GM06990 (cell line): ENCODE measurements at places on chromosomes 7 and 10.

- no peak for DNase-seq
Observed at GRCh38 chr10:21501091-21501490, 24.4 kb downstream of the SKIDA1 start.

DNA sequence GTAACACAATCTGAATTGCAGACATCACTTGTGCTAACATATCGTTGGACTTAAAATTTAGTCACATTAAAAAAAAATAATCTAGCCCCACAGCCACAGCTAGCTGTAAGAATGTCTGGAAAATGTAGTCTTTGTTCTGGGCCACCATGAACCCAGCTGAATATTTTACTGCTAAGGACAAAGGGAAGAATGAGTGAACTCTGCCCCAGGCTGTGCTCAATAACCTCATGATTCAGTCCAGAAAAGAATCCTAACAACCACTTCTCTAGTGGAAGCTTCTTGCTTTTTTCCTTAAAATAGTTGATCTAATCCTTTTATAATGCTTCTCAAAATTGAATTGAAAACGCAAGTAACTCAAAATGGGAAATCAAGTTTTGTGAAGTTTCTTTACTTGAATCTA is 25.6 kb upstream of the SOSTDC1 start:
- DNase-seq: no peak

DNA sequence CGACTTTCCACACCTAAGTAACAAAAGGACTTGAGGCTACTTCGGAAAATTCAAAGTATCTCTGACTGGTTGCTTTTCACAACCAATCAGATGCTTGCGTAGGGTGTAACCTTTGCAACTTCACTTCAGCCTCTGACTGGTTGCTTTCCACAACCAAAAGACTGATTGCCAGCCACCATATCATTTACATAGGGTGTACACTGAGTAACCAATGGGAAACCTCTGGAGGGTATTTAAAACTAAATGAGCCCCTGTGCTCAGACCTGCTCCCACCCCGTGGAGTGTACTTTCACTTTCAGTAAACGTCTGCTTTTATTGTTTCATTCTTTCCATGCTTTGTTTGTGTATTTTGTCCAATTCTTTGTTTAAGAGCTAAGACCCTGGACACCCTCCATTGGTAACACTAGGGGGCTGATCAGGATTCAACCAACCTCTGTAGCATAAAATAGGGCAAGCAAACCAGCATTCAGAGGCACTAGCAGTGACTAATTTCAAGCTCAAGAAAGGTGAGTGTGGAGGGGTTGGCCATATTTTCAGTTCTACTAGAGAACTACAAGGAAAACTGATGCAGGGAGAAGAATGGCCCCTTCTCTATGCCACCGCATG is 390.8 kb downstream of the POM121L12 start:
- DNase-seq: no peak

GRCh38 chr10:129029851-129030602 is 437.0 kb upstream of the MGMT start:
- no peak for DNase-seq

GRCh38 chr10:132942101-132943057 is at the start of gene CFAP46:
TSS of gene CFAP46 (minus strand) at chr10:132942570. CDS start at chr10:132942484, 86 bp downstream.
- DNase-seq: peak; percentile 57

GRCh38 chr10:76974017-76974691 is 663.5 kb downstream of the KCNMA1 start:
- DNase-seq: no peak

DNA sequence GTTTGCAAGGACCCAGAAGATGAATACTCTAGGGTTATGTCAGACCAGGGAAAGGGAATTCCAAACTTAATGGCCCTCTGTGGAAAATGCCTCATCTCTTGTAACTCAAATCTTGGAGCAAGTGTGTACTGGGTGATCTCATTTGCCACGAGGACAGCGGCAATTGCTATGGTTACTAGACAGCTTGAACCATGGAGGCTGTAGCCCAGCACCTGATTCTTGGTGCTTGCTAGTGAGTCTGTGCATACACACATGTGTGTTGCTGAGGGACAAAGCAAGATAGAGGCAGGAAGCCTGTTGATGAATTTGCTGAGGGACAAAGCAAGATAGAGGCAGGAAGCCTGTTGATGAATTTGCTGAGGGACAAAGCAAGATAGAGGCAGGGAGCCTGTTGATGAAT is 58.6 kb upstream of the FEZF1 start:
- no peak for DNase-seq

GRCh38 chr7:159108491-159108890 is 36.2 kb downstream of the VIPR2 start:
- DNase-seq: no peak

- no peak for DNase-seq
Observed at GRCh38 chr7:100951172-100951571, 1.8 kb downstream of the MUC3A start.

GRCh38 chr7:40133561-40134427 is 628 bp downstream of the MPLKIP start:
- DNase-seq: no peak

DNA sequence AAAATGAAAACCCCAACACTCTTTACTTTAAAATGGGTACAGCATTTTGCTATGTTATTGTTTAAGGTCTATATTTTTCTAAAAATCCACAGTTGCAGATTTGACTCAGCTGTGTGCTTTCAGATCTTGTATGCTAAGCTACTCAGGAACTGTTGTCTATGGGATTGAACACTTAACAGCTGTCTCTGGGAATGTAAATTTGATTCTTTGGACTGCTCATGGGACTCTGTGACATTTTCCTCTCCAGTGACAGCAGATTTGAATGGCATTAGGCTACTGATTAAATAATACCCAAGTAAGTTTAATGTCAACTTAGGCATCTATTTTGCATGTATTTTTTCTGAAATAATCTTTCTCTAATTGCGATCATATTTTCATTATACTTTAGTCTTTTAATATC is 1.7 kb upstream of the CD36 start:
- DNase-seq: no peak

DNA sequence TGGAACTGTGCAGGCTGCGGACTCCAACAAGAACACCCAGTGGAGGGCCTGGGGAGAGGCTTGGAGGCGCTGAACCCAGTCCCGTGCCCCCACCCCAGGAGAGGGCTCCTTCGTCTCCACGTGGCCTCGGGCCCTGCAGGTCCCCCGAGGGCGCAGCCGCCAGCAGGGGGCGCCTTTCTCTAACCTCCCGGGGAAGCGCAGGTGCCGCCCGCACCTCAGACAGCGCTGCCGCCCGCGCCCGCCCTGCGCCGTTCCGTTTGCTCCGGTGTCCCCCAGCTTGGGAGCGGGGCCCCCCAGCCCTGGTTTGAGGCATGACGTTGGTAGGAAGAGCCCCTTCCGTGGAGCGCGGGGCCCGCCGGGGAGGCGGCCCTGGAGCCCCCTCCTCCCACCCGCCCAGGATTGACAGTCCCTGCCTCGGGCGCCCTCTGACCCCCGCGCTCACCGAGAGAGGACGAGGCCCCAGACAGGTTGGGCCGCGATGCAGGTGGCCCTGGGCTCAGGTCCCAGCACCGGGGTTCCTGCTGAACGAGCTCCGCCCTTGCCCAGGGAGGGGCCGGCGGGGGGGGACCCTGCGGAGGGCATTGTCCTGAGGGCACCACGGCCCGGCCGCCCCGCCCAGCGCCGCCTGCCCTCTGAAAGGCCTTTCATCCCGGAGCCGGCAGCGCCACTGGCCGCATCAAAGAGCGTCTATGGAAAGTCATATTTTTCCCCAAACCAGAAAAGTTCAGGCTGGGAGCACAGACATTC is 42.8 kb downstream of the FOXL3 start:
- peak; percentile 57 for DNase-seq

- no peak for DNase-seq
Observed at GRCh38 chr7:34087892-34088891, 182.9 kb downstream of the BMPER start.

DNA sequence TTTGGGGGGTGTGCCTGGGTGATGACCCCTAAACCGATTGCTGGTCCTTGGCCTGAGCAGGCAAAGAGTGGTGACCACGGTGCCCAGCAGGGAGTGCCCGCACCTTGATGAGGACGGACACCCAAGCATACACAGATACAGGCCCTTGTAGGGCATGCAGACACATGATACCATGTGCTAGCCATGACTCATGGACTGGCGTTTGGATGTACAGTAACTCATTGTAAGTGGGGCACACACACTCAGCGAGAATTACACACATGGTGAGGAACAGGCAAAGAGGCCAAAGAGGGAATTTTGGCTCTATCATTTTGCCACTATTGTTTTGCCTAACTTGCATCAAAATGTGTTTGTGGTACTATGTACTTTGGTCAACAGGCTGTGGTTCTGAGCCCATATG is 24.1 kb downstream of the KAZALD1 start:
- no peak for DNase-seq

DNA sequence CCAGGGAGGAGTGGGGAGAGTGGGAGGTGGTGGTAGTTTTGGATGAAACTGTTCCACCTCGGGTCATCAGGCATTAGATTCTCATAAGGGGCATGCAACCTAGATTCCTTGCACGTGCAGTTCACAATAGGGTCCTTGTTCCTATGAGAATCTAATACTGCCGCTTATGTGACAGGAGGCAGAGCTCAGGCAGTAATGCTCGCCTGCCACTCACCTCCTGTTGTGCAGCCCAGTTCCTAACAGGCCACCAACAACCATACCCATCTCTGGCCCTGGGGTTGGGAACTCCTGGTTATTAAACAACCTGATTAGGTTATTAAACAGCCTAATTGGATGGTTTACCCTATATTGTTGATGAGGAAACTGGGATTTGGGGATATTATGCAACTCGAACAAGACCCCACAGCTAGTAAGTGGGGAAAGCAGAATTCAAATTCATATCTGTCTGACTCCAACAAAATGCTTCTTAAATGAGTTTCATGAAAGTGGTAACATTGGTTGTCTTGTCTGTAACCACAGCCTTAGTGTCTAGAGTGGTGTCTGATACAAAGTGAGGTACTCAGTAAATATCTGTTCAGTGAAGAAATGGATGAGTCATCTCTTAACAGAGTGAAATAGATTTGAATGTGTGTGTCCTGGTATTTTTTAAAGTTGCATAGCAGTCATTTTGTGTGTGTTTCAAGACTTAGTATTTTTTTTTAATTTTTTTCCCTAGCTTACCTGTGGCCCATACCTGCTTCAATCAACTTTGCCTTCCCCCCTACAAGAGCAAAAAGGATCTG is 101.6 kb downstream of the HECTD2 start:
- no peak for DNase-seq

DNA sequence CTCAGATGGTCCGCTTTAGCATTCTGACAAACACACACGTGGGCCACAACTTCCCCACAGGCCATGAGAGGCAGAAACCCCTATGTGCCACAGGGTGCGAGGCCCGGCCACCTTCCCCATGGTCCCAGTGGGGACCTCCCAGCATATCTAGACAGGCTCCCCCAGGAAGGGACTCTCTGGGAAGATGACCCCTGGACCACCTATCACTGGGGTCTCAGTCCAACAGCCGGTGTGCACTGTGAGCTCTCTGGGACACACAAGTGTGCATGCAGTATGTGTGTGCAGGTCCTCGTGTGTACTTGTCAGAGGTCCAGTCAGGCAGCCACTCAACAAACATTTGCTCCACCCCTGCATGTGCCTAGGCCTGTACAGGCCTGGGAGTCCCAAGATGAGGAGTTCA is 18.7 kb downstream of the GRID1 start:
- no peak for DNase-seq

DNA sequence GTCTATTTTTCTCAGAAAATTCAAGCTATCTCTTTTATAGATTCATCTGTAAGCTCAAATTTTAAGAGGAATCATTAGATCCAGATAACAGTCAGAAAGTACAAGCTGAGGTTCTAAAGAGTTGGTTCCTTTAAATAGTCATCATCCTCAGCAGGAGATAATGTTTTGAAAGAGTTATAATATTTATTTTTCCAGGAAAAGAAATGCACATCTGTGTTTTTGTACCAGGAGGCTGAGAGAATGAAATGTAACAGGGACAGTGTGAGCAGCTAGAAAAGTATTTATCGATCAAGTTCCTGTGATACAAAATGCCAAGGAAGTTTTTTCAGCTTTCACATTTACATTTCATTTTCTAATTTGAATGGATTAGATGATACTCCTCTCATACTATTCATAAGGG is 120.2 kb upstream of the LRRTM3 start:
- DNase-seq: no peak

GRCh38 chr10:114498413-114499111 is 94.3 kb upstream of the AFAP1L2 start:
- peak; percentile 69 for DNase-seq

GRCh38 chr10:121734589-121735045 is 136.4 kb upstream of the FGFR2 start:
- no peak for DNase-seq

GRCh38 chr10:6346631-6347030 is 143.9 kb downstream of the PFKFB3 start:
- DNase-seq: no peak

DNA sequence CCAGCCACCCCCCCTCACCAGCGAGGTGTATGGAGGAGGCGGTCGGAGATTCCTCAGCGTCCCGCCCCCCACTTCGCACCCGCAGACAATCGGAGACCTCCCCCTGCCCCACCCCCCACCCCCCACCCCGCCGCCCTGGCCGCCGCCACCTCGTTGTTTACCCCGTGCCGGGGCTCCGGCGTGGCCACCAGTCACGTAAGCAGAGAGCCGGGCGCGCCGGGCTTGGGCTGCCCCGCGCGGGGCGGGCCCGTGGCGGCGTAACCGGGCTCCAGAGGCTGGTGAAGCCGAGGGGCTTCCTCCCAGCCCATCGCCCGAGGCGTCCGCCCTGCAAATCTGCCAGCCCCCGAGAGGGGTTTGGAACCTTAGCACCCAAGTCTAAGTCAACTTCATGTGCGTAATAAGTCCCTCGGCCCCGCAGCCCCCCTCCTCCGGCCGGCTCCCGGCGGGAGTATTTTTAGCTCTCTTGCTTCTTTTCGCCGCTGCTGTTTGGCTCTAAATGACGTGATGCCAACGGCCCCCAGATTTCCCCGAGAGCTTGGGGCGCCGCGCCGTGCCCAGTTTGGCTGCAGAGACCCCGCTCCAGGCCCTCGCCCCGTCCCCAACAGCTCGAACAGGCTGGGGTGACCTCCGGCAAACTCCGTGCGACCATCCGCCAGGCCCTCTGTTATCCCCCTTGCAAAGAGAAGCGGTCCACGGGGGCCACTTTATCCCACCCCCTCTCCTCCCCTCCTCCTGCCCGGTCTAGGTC is 2.7 kb downstream of the MXI1 start:
- peak; percentile 49 for DNase-seq
